Effector CD4-positive, alpha-beta T cell (primary cell): ENCODE measurements at places on chromosomes 16 and 17.

DNA sequence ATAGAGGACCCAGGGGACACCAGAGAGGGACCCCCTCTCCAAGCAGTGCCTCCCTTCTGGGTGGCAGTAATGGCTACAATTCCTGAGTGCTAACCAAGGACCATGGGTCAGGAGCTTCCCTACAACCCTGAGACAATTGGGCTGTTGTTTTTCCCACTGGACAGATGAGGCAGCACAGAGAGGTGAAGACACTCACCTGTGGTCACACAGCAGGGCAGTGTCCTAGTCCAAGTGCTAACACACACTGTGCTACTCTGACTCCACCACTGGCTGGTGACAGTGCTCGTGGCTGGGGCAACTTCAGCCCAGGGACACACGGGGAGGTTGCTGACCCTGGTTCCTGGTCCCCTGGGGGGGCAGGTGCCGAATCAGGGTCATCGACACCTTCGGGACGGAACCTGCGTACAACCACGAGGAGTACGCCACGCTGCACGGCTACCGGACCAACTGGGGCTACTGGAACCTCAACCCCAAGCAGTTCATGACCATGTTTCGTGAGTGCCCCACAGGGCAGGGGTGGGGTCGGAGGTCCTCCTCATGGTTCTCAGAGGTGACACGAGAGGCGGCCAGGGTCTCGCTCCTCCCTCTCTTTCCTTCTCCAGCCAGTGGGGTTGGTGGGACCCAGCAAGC, 58.1 kb downstream of the MGAT5B start:
- DNase-seq = no peak

- no peak for DNase-seq
Measured at GRCh38 chr16:836221-836620, 35.7 kb upstream of the GNG13 start.

- no peak for DNase-seq
Measured at GRCh38 chr16:65833171-65833871, 533.2 kb upstream of the CDH5 start.

GRCh38 chr17:10328971-10329923, 43.6 kb downstream of the MYH13 start:
- no peak for DNase-seq

GRCh38 chr16:27843800-27844199, 219.7 kb downstream of the GSG1L start:
- no peak for DNase-seq

- no peak for DNase-seq
Measured at GRCh38 chr16:84423416-84423837, 55.1 kb downstream of the ATP2C2 start.
